ENCODE measurements at places on chromosomes 7 and 10. TPM values are rescaled to one million over a fixed set of nuclear protein-coding genes. Genes with fewer than 3 reads are reported as not detected.

- no peak for DNase-seq
These were observed 91.0 kb downstream of the ZMIZ1 start for GRCh38 chr10:79159785-79160184.

- DNase-seq, result no peak
These were observed 409.4 kb downstream of the SH2D4B start for GRCh38 chr10:80946957-80947726.

DNA sequence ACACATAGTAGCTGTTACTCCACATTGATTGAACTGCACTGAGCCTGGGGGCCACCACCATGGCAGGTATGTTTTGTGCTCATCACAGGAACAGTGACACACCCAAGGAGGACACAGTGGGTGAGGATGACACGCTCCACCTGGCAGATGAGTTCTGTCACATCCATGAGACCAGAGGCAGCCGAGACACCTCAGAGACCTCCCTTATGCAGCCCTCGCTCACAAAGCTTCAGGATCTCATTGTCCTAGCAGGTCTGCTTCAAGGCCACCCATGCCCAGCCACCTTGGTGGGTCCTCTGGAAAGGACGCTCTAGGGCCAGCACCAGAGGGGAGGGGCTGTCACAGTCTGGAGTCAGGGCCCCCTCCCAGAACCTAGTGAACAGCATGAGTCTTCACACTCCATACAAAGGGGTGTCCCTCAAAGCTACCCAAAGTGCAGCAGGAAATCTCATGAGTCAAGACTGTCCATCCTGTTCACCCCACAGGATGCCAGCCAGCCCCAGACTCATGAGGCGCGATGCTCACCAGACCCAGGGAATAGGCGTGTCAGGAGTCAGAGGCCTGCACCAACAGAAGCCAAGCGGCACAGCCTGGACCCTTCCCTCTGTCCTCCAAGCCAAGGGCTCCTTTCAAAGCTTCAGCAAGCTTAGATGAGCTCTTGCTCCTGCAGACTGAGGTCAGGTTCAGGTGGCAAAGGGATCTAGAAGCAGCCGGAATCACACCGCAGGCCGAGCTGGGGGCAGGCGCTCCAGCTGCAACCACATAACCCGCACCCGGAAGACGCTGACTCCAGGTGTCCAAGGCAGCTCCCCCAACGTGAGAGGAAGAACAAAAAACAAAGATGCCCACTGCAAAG lies 9.6 kb downstream of the FAM53B start:
- peak; percentile 85 for DNase-seq

Gene CCDC172
- not detected for polyA plus RNA-seq

Gene SLC18A3
- not detected for polyA plus RNA-seq
